ENCODE measurements at places on chromosomes 2 and 18.

GRCh38 chr2:26706093-26706492, 13.6 kb downstream of the KCNK3 start:
- DNase-seq, result no peak

- no peak for DNase-seq
Observed at GRCh38 chr18:34773378-34773777, 63.3 kb downstream of the DTNA start.

- no peak for DNase-seq
Observed at GRCh38 chr18:3094338-3094684, 81.4 kb upstream of the LPIN2 start.

DNA sequence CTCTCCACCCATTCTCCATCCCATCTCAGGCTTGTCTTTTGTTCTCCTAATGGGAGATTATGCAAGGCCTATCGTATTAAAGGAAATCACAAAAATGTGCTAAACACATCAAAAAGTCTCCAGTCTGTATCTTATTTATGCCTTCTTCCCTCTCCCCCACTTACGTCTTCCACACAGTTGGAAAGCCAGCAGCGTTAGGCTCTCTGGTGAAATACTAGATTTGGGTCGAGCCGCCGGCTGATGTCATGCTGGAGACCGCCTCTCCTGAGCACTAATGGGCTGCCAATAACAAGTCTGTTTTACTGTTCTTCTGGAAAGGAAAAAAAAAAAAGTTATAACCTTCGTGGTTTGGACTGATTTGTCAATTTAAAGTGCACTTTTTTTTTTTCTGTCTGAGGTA, 182.7 kb upstream of the SIX2 start:
- DNase-seq, result no peak

DNA sequence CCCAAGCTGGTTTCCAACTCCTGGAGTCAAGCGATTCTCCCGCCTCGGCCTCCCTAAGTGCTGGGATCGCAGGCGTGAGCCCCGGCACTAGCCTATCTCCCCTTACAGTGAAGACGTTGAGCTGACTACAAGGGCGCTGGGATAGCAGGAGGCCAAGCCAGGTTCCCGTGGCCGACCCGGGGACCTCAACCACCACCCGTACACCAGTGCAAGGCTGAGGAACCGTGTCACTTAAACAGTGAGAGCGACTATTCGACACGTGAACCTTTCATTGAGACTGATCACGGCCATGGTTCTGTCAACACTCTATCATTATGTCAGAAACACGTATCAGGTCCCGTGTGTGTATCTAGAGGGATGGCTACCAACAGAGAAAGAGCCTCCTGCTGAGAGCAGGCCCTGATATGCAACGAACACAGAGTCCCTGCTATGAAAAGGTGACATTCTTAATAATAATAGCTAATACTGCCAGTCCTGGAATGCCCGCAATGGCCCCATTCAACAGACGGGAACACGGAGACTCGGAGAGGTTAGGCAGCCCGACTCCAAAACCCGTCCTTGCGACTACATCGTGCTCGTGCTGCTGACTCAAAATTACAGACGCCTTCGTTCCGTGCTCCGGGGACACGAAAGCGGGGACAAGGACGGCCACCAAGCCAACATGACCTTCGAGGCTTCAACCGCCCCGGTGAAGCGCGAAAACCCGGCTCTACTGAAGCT, 833 bp downstream of the AFG3L2 start:
- peak; percentile 11 for DNase-seq

- DNase-seq, result no peak
Observed at GRCh38 chr2:43041173-43041591, 185.2 kb downstream of the ZFP36L2 start.

DNA sequence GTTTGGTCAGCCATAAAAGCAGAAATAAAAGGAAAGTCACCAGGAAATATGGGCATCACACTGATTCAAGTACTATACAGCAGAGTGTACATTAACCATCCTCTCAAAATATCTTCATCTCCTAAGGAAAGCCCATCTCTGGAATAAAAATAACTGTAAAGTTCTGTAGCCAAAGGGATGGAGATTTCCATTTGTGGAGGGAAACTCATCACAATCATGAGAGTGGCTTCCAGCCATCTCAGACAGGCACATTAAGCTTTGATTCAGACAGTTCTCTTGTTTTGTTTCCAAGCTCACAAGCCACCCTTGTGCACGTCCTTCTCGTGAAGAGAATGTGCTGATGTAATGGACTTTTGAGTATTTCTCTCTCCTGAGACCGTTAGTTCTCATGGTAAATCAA, 695.5 kb downstream of the LRRTM4 start:
- DNase-seq, result no peak

GRCh38 chr2:27638037-27638637, 9.3 kb downstream of the GPN1 start:
- no peak for DNase-seq

GRCh38 chr2:43127208-43127940, 99.0 kb downstream of the ZFP36L2 start:
- DNase-seq, result peak; percentile 18

DNA sequence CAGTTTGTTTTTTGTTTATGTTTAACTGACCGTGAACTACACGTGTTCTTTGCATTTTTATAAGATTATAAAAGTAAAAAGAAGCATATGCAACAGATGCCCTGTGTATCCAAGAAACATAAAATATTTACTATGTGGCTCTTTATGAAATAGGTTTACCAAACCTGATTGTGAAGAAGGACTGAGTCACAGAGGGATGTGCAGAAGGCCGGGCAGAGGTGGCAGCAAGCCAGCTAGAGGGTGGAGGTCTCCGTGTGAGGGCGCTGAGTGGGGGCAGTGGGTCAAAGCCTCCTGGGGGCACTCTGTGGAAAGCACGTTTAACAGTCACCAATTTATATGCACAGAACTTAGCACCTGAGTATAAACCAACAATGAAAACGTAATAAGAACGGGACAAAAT, 97.2 kb downstream of the TMEM18 start:
- DNase-seq, result no peak

GRCh38 chr2:69269330-69269729, 117.7 kb downstream of the GFPT1 start:
- no peak for DNase-seq

GRCh38 chr2:182616471-182617393, 99.3 kb upstream of the DNAJC10 start:
- DNase-seq, result no peak

GRCh38 chr18:3217948-3218647, 1.7 kb downstream of the MYOM1 start:
- DNase-seq, result no peak

DNA sequence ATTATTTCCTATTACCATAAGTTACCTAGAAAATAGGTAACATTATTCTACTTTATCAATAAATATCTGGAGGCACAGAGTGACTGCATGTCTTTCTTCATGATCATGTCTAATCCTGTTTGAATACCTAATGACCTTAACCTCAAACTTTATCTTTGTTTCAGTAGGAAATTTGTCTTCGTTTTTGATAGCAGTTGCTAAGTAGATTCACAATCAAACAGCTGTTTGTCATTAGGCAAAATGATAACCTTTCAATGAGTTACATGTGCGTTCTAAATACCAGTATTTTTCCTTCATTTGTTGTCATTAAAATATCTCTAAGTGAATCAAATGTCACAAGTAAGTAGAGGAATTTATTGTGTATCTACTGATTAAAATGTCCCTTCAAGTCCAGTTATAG, 473.8 kb downstream of the NRXN1 start:
- no peak for DNase-seq

All from AML-193 (cell line).